ENCODE measurements at places on chromosomes 11 and 22. TPM values are rescaled to one million over a fixed set of nuclear protein-coding genes. Genes with fewer than 3 reads are reported as not detected.

Gene RAB36
- total RNA-seq: 5.9 TPM

Gene CD3E
- total RNA-seq: not detected

Gene ST14
- not detected for total RNA-seq

Gene RTN4RL2
- 0.47 TPM for total RNA-seq

Gene SLC37A2
- total RNA-seq: 3.4 TPM

Gene TECTA
- 1.7 TPM for total RNA-seq

Gene RFPL3
- total RNA-seq: not detected

Gene NCAM1
- 505 TPM for total RNA-seq

GRCh38 chr11:45673441-45673840 is 8.0 kb upstream of the CHST1 start:
- no peak for DNase-seq

DNA sequence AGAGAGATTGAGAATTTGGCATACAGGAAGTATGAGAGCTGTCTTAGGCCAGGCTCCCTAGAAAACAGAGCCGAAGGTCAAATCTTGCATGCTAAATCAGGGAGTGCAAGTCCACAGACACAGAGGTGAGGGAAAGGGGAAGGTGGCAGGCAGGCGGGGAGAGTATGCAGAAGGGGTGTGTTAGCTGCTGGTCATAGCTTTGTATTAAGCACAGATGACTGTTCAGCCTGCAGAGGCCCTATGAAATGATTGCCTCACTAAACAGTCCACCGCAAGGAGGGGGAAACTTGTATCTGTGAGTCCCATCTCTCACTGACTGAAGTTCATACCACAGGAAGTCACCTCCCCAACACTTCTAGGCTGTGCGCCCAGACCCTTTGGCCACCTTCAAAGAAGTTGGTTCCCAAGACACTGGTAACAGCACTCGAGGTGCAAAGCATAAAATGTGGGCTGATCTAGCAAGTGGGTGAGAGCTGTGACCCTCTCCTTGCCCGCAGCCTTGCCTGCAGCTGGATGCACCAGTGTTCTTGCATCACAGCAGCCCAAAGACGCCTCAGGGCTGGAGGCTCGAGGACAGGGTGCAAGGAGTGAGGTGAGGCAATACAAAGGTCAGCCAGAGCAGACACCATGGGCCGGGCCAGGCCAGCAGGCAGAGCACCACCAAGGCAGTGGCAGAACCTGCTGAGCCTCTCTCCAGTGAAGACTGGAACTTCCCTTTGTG is 115.3 kb upstream of the TBCEL start:
- DNase-seq: no peak

- peak; percentile 31 for DNase-seq
Observed at GRCh38 chr11:47204637-47204989, 10.2 kb upstream of the DDB2 start.

DNA sequence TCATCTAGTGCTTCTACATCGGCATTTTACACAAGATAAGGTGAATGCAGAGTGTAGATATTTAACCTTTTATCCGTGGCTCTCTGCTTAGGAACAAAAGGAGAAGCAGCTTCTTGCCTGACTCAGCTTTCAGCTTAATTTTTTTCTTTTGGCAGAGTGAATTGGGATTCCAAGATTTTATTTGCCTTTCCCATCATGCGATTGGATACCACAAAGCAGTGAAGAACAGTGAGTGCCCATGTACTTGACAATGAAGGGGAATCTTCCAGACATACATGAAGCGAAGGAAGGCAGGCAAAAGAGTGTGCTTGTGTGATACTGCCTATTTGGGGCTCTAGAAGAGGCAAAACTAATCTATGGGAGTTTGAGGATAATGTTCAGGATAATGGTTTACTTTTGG is 17.0 kb upstream of the CHKA start:
- no peak for DNase-seq

GRCh38 chr11:83971063-83971462 is 684.9 kb upstream of the CCDC90B start:
- peak; percentile 24 for DNase-seq

GRCh38 chr11:122331079-122331478 is 215.1 kb upstream of the BLID start:
- DNase-seq: no peak

DNA sequence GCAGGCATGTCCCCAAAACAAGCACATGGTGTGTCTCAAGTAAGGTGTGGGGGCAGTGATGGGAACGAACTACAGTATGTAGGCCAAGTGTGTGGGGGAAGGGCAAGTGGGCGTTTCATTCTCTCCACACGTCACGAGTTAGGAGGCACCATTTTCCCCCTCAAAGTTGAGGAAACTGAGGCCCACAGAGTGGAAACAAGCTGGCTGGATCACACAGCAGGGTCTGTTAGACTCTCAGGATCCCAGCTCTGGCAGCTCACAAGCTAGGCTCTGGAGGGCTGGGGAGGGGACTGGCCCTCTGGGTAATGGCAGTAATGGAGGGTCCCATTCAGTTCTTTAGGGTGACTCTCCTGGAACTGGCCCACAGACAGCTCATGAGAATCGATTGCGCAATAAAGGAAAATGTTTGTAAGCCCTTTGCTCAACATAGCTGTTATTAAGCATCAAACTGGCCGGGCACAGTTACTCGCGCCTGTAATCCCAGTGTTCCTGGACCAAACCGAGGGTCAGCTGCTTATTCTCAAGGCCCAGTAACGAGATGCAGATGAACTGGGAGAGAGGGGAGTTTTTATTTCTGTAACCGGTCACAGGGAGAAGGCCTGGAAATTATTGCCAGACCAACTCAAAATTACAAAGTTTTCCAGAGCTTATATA is 24.1 kb upstream of the TUB start:
- DNase-seq: no peak

DNA sequence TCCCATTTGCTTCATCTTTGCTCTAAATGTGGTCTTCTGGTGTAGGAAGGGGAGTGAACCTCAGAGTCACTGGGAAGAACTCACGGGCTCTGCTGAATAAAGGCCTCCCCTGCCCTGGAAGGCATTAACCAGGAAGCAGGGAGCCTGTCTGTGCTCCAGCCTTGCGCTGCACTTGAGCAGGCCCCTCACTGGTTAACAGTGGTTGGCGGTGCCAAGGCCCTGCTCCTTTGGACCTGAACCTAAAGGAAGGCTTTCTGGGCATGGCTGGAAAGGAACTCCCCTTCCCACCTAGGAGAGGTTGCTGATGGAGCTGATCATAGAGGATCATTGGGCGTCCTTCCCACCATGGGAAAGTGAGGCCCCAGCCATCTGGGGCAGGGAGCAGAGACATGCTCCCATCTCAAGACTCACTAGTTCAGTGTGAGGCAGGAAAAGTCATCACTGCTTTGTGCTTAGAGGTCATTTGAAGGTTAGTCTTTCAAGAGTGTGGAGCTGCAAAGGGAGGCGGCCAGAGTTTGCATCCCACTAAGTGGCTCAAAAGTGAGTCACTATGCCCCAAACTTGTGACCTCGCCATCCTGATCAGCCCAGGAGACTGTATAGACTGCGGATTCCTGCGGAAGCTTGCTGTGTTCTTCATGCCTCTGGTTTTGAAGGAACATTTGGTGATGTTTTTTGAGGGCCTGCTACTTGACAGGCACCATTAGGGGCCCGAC is 50.4 kb downstream of the DBX1 start:
- DNase-seq: no peak

DNA sequence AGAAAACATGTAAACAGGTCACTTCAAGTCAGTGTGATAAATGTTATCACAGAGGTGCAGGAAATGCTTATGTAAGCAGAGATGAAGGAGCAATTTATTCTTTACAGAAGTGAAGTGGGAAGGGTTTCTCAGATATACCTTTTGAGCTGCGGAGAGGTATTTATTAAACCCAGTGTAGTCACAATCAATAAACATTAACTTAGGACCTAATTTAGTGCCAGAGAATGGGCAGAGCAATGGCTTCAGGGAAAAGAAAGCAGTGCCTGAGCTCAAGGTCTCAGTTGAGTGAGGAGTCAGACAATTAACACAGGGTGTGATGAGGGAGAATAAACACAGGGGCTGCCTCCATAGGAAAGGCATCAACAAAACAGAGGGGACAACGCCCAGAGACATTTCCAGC is 1.9 kb downstream of the MS4A5 start:
- DNase-seq: no peak

DNA sequence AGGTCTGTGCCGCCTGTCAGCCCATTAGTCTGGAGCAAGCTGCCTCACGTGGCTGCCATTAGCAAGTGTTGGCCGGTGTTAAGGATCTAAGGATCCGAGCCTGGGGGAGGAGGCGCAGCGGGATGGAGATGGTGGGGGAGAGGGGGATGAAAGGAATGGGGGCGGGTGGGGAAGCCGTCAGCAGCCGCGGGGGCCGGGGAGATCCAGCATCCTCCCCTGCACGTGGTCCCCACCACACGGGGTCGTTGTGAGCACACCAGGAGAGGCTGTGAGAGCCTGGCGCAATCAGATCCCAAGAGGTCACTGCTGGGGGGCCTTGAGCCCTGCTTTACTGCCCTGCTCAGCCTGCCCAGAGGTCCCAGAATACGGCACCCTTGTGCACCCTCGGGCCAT is 7.3 kb downstream of the CABP7 start:
- no peak for DNase-seq

GRCh38 chr22:28711820-28712777 is 29.5 kb downstream of the CHEK2 start:
- DNase-seq: no peak

GRCh38 chr11:65102142-65103095 is 6.4 kb downstream of the VPS51 start:
- no peak for DNase-seq

- DNase-seq: no peak
Observed at GRCh38 chr11:14678350-14678749, 34.7 kb downstream of the PDE3B start.

GRCh38 chr11:15987046-15987445 is 369.3 kb downstream of the SOX6 start:
- DNase-seq: no peak

DNA sequence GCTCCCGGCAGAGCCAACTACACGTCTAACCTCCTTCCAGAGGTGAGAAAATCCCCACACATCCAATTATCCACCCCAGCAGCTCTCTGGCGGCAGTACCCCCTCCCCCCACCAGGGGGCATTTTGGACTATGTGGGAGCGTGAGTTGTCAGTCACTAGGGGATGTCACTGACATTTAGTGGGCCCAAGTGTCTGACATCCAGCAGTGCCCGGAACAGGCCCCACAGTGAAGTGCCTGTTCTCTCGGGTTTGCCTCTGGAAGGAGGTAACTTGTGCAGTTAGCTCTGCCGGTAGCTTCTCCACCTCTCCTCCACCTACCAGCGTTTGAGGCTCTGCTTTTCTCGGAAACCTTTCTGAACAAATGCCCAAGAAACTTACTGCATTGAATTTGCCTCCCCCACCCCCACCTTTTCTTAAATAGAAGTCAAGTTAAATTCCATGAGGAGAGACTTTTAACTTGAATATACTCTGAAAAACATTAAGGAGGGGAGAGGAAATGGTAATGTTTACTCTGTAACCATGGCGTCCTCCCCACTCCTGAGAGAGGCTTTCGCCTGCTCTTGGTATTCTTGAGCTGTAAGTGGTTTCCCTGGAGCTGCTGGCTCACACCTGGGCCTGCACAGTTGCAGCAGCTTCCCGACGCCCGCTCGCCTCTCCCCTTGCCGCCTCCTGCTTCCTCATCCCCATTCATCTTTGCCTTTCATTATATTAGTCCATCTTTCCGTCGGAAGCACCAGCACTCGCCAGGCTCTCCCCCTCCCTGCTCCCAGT is 112.8 kb downstream of the WNT7B start:
- no peak for DNase-seq

GRCh38 chr11:18056561-18057181 is 10.6 kb upstream of the TPH1 start:
- DNase-seq: no peak

- DNase-seq: no peak
Observed at GRCh38 chr11:29027436-29027835, 919.2 kb downstream of the METTL15 start.

DNA sequence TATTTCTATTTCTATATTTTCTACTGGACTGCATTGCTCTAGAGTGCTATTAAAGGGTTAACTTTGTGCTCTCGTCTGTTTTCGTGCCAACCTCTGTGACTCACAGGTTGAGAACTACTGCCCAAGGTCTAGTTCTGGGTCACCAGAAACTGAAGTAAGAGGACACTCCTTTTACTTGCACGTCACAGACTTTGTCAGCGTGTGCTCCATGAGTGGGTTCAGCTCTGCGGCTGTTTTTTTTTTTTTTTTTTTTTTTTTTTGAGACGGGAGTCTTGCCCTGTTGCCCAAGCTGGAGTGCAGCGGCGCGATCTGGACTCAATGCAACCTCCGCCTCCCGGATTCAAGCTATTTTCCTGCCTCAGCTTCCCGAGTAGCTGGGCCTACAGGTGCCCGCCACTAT is 49.8 kb downstream of the CLMP start:
- DNase-seq: no peak

- no peak for DNase-seq
Observed at GRCh38 chr22:48084041-48084728, 1321.7 kb downstream of the TBC1D22A start.

DNA sequence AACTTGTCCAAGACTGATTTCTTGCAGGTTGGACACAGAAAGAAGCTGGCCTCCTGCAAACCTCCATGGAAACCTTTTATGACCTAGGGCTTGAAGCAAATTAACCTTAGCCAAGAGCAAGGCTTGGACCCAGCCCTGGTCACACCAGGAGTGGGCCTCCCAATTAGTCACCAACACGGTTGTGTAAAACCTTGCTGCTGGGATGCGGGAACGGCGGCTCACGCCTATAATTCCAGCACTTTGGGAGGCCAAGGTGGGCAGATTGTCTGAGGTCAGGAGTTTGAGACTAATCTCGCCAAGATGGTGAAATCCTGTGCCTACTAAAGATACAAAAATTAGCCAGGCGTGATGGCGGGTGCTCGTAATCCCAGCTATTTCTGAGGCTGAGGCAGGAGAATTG is 419.9 kb downstream of the AASDHPPT start:
- DNase-seq: no peak

GRCh38 chr11:90220391-90220790 is 2.5 kb downstream of the CHORDC1 start:
- DNase-seq: no peak

DNA sequence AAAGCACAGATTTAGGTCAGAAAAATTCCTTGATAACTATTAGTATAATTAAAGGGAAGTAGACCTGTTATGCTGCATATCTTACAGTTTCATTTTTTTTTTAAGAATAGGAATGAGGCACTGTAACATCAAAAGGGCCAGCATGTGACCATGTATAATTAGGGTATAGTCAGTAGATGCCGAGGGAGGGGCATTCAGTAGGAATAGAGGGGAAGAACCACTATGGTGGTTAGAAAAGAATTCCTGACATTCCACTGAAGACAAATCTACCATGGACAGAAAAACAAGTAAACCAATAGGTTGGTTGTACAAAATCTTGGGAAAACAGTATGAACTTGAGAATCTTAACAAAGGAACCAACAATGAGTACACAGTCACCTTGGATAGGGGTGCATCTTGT is 78.4 kb upstream of the CCDC179 start:
- DNase-seq: no peak

- no peak for DNase-seq
Observed at GRCh38 chr11:108112057-108112456, 9.3 kb upstream of the ACAT1 start.

GRCh38 chr22:45059296-45059695 is 49.5 kb upstream of the PHF21B start:
- DNase-seq: no peak

GRCh38 chr11:13008625-13009475 is at the start of gene RASSF10:
Gene RASSF10 (plus strand): TSS chr11:13009316. CDS start chr11:13009577, 261 bp downstream.
- no peak for DNase-seq

- no peak for DNase-seq
Observed at GRCh38 chr11:134939905-134940304, 527.9 kb upstream of the B3GAT1 start.
